ENCODE measurements at places on chromosomes 7 and 10.

- peak; percentile 41 for DNase-seq
Observed at GRCh38 chr7:1915956-1916600, 246.0 kb downstream of the ELFN1 start.

GRCh38 chr7:12638851-12639456, 48.5 kb upstream of the ARL4A start:
- DNase-seq, result no peak

GRCh38 chr10:77186936-77187335, 450.7 kb downstream of the KCNMA1 start:
- no peak for DNase-seq

GRCh38 chr10:110629680-110630191, 14.4 kb upstream of the RBM20 start:
- DNase-seq, result no peak

- DNase-seq, result no peak
Observed at GRCh38 chr7:42945821-42946626, 13.8 kb downstream of the MRPL32 start.

DNA sequence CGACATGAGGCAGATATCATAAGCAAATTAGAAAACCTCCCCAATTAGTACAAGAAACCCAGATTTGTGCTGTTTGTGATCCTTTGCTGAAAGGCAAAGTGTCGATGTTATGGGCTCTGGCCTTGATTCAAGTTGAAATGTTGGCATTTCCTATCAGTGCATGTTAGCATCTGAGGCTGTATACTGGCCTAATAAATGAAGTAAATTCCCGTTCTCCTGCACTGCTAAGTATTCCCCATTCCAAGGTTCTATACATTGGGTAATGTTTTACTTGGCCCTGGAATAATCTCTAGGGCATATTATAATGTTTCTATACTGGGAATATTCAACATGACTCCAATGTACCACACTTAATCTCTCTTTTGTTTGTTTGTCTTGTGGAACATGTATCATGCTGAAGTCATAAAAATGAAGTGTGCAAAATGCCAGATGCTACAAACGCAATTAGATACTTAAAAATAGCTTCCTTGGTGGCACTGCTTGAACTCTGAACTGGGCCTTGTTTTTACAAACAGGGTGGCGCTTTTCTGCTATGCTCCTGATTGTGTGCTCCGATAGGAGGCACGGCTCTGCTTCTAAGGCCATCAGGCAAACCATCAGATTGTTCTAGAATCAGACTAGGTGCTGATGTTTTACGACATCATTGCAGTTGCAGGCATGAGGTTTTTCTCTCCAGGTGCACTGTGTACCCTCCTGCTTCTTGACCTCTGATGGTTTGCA, 156.7 kb upstream of the TCF7L2 start:
- DNase-seq, result no peak

Measured in lower leg skin (tissue), 4 donors.